Nucleus accumbens (tissue), 56 donors: ENCODE measurements at places on chromosomes 3 and 15.

DNA sequence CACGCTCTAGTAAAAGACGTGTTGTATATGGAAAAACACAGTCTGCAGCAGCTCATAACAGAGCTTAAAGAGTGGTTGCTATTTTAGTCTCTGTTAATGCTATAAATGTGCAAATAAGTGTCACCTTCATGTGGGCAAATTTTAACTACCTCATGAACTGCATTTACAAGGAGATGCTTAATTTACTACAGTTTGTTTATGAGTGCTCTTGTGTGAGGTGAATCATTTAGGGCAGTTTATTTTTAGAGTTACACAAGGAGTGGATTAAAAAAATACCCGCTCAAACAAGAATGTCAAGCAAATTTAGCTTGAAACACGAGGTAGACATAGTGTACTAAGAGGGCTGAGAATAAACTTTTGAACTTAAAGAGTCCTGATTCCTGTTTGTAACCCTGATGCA, 579.0 kb downstream of the MFSD1 start:
- no peak for DNase-seq

- no peak for DNase-seq
These were observed 24.5 kb downstream of the MEGF11 start for GRCh38 chr15:66228807-66229735.

DNA sequence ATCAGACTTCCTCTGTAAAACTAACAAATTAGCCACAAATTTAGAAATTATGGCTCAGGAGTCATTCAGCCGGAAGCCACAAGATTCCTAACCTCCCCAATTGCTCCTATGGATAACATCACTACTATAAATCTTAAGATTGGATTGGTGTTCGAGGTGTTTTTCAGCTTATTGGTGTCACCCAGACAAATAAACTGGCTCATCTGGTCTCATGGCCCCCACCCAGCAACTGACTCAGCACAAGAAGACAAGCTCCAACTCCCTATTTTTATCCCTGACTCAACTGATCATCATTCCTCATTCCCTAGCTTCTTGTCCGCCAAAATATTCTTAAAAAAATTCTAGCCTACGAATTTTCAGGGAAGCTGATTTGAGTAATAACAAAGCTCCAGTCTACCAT, 135.1 kb upstream of the STRIT1 start:
- no peak for DNase-seq

- no peak for DNase-seq
These were observed 25.0 kb downstream of the FHIT start for GRCh38 chr3:61226166-61226686.

DNA sequence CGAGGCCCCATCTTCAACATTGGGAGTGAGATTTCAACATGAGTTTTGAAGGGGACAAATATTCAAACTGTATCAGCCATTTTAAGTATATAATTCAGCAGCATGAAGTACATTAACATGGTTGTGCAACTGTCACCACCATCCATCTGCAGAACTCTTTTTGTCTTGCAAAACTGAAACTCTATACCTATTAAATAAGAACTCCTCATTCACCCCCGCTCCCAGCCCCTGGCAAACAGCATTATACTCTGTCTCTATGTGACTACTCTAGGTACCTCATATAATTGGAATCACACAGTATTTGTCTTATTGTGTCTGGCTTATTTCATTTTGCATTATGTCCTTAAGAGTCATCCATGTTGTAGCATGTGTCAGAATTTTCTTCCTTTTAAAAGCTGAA, 110.1 kb downstream of the MAP2K5 start:
- no peak for DNase-seq

- no peak for DNase-seq
These were observed 42.1 kb downstream of the MAGI1 start for GRCh38 chr3:65996589-65996988.

DNA sequence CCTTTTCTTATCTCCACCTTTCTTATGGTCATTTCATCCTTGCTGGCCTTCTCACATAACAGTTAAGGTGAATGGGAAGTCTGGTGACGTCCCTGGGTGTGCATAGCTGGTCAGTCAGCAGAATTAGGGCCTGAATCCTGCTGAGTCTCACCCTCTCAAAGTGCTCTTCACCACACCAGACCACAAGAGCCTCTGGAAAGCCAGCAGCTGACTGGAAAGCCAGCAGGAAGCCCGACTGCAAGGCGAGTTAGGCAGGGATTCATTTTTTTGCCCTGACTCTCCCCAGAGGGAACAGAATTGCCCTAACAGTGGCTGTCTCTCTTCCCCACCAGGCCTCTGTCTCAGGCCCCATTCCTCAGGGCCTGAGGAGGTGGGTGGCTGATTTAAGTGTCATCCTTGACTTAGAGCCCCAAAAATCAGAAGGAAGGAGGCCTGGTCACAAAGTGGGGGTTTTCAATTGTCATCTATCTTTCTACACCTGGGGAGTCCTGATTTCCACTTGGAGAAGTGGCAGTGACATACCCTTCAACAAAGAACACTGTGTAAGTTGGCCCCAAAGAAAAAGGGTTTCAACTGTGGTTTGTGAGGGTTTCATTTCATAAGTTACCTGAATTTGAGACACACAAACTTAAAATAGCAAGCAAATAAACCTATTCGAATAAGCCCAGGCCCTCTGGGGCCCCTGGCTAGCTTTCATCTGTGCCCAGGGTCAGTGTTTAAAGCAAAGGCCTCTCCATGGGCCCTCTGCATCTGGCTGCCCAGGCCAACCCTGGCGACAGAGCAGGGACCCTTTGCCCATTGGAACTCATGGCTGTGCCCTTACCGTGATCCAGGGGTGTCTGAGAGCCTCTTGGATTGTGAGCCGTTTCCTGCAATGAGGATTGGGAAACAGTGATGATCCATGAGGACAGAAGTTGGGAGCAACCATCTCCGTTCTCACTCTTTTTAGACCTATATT, 90.5 kb upstream of the HERC1 start:
- DNase-seq, result no peak

GRCh38 chr3:113873814-113874526, 35.4 kb downstream of the GRAMD1C start:
- no peak for DNase-seq

GRCh38 chr3:187807086-187807862, 62.0 kb upstream of the BCL6 start:
- DNase-seq, result no peak

- no peak for DNase-seq
These were observed 2.4 kb downstream of the DMXL2 start for GRCh38 chr15:51620122-51620521.

GRCh38 chr15:63476229-63476632, 28.2 kb upstream of the USP3 start:
- no peak for DNase-seq
